ENCODE measurements at places on chromosomes 16 and 17.

GRCh38 chr16:66619534-66620428 lies 15.3 kb downstream of the CMTM3 start:
- DNase-seq = no peak

- DNase-seq = peak; percentile 84
These were observed 112.6 kb upstream of the LHX1 start for GRCh38 chr17:36824678-36825101.

DNA sequence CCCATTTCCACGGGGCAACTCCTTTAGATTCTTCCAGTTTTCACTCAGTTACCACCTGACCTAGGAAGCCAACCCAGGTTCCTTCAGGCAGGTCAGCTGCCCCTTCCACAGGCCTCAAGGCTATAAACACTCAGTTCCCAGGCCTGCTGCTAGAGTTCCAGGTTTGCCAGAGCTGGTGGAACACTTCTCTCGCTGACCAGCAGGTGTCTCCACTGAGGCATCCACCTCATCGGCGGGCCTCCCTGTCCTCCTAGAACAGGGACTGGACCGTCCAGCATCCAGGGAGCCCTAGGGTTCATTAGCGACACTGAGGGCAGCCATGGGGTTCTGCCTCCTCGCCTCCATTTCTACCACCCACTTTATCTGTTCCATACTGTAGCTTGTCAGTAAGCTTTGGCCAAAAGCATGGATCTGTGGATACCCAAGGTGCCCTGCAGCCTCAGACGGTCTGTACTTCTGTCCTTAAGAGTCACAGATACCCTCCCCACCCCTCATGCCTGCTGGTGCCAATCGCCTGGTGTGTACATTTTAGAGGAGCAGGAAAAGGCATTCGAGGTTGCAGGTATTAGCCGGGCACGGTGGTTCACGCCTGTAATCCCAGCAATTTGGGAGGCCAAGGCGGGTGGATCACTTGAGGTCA lies 29.0 kb downstream of the PIMREG start:
- DNase-seq = peak; percentile 65

DNA sequence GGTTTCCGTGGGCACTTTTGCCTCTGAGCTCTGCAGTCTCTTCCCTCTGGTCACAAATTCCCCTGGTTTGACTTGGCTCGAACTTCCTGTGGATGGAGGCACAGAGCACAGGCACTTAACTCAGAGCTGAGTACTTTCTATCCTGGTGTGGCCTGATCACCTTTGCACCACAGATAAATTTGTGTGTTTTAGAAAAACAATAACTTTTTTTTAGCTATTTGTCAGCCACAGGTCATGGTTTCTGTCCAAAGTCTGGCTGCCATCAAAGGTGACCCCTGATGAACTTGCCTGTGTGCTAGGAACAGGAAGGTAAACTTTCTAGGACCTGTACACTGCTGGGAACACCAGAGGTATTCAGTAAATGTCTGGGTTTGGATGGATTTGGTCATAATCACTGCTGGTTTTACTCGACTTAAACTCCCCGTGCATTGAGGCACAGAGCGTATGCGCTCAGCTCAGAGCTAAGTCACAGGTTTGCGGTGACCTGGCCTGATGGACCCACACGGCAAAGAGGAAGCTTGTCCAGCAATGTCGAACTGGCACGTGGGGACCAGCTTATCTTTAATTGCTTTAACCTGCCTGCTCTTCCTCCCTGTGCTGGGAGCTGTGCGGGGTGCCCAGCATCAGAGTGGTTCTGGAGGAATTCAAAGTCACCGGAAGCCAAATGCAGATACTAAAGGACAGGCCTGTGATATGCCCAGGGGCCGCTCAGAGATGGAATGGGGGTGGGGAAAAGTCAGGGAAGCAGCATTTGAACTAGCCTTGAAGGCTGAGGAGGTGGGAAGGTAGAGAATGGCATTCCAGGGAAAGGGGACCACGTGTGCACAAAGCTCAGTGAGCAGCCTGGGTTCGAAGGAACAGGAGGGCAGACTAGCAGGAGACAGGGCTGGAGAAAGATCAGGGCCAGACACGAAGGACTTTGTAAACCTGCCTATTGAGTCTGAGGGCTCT lies 12.9 kb downstream of the SLC13A5 start:
- DNase-seq = no peak
